ENCODE measurements at places on chromosomes 3 and 15.

DNA sequence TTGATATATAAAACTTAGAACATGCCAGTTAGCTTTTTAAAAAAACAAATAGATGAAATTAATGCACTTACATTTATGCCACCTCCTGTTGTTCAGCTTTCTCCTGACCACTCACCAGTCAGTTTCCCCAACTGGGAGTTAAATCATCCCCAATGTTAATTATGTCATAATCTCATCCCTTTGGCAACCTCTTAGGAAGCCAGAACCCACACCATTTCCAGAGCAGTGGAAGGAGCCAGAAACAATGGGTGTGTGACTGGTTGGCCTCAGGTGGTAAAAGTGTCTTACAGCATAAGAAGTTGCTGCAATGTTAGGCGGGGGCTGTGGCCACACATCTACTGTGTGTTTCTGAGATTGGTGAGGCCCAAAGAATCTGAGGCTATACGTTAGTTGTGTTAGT, 46.5 kb upstream of the MITF start:
- DNase-seq, result no peak

DNA sequence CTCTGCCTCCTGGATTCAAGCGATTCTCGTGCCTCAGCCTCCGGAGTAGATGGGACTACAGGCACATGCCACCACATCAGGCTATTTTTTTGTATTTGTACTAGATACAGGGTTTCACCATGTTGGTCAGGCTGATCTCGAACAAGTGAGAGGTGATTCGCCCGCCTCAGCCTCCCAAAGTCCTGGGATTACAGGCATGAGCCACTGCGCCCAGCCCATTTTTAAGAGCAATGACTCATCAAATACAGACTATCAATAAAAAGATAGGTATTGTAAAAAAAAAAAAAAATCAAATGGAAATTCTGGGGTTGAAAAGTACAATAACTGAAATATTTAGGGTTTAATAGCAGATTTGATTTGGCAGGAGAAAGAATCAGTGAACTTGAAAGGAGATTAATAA, 129.0 kb downstream of the TJP1 start:
- DNase-seq, result no peak

GRCh38 chr3:193940526-193940925, 195.4 kb upstream of the HES1 start:
- no peak for DNase-seq

DNA sequence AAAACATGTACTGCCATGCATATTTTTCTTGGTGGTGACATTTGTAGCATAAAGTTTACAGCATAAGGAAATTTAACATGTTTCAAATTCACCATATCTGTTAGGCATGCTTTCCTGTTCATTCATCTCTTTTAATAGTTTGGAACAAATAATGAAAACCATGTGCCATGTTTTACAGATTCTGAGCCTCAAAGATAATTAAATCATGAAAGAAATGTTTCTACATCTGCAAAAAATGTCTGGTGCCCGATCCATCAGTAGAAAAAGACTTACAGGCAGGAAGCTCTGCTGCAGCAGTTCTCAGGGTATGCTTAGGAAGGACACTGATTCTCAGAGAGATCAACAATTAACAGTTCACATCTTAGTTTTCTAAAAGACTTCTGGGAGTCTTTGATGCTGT, 316.2 kb downstream of the IL5RA start:
- no peak for DNase-seq

DNA sequence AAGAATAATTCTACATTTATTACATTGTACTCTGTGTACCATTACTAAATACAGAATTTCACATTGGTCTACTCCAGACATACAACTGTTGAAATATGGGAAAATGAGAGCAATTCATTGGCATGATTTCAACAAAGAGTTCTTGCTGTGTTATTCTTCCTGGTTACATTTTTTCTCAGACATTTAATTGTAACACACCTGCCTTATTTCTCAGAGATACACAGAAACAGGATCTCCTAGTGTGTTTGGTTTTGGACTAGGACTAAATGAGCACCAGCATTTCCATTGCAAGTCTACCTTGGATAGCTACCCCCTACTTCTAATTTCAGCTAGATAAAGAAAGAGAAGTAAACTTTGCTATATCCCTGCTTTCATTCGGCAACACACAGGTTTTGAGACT, 274.3 kb upstream of the CNTN4 start:
- DNase-seq, result no peak

- no peak for DNase-seq
These were observed 119.1 kb downstream of the ADCY5 start for GRCh38 chr3:123329636-123330340.

GRCh38 chr15:99507504-99508310, 58.1 kb upstream of the MEF2A start:
- no peak for DNase-seq

- DNase-seq, result no peak
These were observed 5.2 kb downstream of the GLCE start for GRCh38 chr15:69165637-69166025.

DNA sequence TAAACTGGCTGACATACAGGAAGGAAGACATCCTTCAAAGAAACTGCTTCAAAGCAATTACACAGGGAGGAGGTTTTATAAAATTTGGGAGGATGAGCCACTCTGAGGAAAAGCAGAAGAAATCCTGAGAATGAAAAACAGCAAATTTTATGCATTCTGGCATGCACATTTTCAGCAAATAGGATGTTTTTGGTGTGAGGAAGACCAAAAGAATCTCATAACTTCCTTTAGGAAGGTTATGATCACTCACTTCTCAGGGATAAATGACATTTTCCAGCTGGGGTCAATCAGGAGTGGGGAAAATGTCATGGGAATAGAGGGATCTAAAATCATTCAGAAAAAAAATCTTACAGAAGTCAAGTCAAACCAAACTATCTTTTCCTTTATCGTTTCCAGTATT, 371.7 kb upstream of the CNTN6 start:
- no peak for DNase-seq

GRCh38 chr15:81323559-81323943, 390 bp downstream of the STARD5 start:
- DNase-seq, result no peak

DNA sequence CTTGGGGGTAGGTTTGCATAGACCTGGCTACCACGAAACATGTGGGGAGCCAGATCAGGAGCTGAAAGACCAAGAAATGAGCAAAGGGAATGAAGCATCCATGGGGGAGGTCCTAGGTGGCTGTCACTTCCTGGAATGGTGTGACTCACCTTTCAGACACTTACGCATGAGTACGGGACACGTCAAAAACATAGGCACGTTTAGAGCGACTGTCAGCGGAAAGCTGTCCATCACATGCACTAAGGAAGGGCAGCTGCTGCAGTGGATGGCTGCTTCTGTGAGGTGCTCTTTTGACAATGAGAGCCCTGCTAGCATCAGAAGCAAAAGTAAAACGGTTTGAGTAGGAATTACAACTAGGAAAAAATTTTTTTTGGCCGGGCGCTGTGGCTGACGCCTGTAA, 244.6 kb upstream of the CCDC54 start:
- no peak for DNase-seq

- no peak for DNase-seq
These were observed 73.6 kb downstream of the TM4SF4 start for GRCh38 chr3:149547954-149548668.

GRCh38 chr15:48759921-48760320, 50.9 kb downstream of the CEP152 start:
- DNase-seq, result no peak

- no peak for DNase-seq
These were observed 388.2 kb downstream of the CACNA2D3 start for GRCh38 chr3:54510506-54510905.

DNA sequence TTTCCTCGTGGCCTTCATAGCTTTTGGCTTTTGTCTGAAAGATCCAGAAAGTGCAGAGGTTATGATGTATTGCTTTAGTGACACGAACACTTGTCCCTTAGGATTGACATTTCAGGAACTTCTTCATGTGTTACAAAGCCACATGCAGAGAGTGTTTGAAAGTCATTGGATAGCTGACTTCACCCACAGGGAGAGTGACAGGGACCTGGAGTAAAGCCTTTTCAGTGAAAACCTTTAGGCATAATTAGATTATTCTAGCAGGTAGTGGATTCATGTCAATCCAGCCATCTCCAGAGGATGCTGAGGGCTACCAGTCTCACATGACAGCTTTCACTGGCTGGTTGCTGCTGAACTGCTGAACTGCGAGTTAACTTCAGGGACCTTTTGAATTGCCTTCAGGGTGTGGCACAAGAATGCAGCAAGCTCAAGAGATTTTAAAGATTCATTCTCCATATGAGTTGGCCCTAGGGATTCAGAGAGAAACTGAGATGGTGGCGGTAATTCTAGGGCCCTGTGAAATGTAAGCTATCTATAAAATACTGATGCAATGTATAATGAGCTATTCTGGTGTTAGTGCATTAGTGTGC, 267.0 kb upstream of the GOLIM4 start:
- no peak for DNase-seq

GRCh38 chr3:16241225-16241624, 23.5 kb downstream of the DPH3 start:
- no peak for DNase-seq

- no peak for DNase-seq
These were observed 25.9 kb downstream of the AGTR1 start for GRCh38 chr3:148723631-148724030.

DNA sequence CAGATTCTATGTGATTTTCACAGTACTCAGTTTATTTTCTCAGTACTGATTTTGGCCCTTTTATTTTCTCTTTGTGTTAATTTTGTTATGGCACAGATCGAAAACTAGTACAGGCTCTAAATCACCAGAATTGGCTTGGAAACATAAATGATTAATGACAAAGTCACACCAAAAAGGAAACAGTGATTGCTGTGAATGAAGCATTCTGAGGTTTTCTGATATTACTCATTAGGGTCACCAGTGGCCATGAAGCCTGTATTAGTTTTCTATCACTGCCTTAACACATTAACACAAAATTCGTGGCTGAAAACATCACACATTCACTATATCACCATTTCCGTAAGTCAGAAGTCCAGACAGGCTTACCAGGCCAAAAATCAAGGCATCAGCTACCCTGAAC, 343.0 kb upstream of the THRB start:
- DNase-seq, result no peak

- peak; percentile 69 for DNase-seq
These were observed 25.6 kb downstream of the HACD2 start for GRCh38 chr3:123559040-123559861.

DNA sequence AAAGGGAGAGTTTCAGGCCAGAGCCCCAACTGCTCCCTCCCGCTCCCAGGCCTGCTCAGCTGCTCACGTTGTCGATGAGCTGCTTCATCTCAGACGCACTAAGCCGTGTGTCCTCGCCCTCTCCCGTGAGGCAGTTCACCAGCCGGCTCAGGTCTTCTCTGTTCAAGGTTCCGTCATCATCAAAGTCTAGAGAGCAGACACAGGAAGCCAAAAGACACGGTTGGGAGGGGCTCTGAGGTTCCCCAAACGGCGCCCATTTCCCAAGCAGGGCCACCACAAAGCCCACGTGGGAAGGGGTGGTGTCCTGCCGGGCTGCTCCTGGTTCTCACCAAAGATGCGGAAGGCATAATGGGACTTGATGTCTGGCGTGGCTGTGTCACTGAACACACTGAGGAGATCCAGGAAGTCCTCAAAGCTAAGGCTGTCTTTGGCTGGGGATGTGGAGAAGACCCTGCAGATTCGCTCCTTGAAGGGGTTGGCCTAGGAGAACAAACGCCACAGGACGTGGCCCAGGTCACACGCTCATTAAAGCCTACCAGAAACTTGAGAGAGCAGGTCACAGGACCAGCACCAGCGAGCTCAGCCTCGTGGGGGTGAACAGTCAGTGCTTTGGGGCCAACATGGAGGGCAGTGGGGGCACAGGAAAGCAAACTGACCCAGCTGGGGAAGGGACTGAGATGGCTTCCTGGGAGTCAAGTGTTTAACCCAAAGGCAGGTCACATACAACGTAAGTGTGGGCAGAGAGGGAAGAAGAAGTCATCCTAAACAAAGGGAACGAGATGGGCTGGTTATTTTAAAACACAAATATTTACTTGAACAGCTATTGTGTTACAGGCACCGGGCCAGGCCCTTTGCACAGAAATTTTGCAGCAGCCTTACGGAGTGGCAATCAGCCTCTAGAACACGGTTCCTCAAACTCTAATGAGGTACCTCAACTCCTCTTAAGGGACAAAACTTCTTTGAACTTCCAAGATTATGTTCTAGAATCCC, 2.4 kb downstream of the CIB1 start:
- peak; percentile 91 for DNase-seq

- DNase-seq, result no peak
These were observed 20.2 kb upstream of the TMEM158 start for GRCh38 chr3:45246241-45246640.

- DNase-seq, result no peak
These were observed 9.1 kb upstream of the DAZL start for GRCh38 chr3:16614033-16615031.

GRCh38 chr3:46615050-46615775, 2.9 kb downstream of the FAM240A start:
- DNase-seq, result no peak

DNA sequence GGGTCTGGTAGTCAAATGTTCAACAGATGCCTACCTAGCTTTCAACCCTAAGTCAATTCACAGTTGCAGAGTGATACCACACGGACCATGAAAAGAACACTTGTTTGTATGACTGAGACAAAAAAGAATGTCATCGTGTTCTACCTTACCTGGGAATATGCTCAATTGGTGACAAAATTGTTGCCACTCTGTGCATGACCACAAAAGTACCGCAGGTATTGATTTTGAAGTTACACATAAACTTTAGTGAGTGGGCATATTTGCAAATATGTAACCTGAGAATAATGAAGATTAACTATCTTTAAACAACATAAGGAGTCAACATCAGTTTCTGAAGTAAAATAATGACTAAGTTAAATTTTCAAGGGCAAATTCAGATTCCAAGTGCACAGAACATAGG, 53.4 kb upstream of the SNRPN start:
- no peak for DNase-seq

DNA sequence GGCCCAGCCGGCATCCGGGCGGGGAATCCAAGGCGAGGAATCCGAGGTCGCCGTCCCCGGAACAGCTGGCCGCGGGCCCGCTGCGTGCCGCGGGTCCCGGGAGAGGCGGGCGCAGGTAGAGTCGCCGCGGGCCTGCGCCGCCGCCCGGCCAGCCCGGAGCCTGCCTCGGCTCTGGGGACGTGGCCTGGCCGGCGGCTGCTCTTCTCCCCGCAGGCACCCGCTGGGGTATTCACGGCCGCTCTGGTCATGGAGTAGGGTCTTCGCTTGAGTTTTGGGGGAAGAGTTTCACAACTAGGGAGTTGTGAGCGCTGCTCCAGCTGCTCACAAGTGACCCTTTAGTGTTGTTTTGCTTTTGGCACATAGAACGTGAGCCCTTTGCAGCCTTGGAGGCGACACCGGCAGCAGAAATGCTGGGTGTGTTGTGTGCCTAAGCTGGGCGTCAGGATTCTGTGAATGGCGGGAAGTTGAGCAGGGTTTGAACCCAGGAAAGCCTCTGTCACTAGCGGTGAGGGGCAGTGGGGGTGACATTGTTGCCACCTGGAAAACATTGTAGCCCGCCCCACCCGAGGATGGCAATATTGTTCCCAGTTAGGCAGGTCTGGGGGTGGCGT, 4.0 kb downstream of the TRIM71 start:
- DNase-seq, result no peak

- DNase-seq, result no peak
These were observed 9.8 kb upstream of the CNTN3 start for GRCh38 chr3:74624301-74624700.

GRCh38 chr3:12428126-12428525, 56.2 kb upstream of the TSEN2 start:
- no peak for DNase-seq
